GM19239 (cell line): ENCODE measurements at places on chromosomes 1 and 21.

DNA sequence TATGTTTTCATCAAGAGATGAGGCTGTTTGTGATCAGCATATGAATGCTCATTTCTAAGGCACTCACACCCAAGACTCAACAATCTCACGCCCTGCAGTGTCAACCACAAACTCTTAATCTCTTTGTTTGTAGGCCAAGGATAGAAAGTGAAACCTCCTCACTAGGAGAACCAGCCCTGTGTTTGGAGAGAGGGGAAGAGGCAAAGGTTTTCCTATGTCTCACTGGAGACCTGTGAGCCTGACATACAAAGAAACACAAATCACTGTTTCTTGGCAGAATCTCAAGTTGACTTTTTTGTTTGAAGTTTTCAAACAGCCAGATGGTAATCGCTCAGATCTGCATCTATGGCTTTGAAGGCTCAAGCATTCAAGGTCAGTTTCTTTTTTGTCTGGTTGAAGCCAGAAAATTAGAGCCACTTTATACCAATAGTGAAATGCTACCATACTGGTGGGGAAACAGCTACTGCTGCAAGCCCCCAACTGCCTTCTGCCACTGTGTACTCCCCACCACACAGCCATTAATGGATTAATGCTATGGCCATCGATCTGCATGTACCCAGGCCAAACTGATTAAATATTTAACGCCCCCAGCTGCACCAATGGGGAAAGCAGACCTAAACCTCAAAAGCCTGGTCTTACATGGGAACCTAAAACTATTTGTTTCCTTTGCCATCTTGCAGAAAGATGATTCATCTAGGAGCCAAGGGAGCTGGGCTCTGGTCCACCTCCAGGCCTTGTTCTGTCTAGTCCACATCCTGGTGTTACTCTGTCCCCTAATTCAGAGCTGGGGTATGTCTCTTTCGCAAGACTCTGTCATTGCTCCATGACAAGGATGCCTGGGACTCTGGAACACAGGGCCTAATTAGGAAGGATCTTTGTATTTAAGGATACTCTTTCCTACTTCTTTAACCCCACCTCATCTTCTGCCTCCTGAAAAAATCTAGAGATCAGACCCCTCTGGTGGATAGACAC lies 16.3 kb downstream of the PDZK1 start:
- DNase-seq: peak; percentile 73

DNA sequence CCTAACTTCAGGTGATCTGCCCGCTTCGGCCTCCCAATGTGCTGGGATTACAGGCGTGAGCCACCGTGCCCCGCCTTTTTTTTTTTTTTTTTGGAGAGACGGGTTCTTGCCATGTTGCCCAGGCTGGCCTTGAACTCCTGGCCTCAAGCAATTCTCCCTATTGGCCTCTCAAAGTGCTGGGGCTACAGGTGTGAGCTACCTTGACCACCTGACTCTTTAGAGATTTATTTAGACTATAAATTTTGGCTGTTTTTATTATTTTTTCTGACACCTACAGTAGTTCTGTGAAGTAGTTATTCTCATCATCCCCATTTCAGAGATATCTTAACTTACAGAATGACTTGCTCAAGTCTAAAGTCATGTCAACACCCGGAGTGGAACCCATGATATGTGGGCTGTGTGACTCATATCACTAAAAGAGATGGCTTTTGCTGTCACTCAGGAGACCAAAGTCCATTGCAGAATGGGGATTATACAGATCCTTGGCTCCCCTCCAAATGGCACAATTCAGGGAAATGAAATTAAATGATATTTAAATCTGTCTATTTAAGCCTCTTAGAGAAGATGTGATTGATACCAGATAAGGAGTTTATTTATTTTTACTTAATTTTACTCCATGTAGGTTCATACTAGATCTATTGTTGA lies 93.2 kb downstream of the CTH start:
- DNase-seq: peak; percentile 4

DNA sequence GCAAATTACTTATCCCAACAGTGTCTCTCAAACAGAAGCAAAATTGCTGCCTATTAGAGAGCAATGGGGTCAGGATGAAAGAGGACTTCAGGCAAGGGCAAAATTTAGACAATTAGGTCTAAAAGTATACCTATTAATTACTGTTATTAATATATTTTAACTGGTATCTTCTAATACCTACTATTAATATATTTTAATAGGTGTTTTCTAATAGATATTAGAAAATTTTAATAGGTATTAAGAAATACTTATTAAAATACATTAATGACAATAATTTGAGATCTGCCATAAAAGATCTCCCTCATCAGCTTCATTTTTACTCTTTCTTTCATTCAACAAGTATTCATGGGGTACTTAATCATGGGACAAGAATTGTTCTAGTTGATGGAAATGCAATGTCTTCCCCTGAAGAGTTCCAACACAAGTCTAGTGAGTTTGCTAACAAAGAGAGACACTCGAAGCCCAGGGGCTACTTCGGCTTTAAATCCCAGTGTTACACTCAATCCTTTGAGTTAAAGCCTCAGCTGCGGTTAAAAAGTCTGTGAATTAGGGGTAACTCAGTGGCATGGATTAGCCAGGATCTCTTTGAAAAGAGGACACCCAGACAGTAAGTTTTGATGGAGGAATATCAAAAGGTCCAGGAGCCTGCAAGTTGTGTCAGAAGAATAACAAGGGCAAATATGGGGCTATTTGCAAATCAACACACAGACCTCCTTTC lies 44.1 kb downstream of the STYXL2 start:
- DNase-seq: no peak

GRCh38 chr1:29180497-29181412 lies 945 bp downstream of the SRSF4 start:
- peak; percentile 19 for DNase-seq

DNA sequence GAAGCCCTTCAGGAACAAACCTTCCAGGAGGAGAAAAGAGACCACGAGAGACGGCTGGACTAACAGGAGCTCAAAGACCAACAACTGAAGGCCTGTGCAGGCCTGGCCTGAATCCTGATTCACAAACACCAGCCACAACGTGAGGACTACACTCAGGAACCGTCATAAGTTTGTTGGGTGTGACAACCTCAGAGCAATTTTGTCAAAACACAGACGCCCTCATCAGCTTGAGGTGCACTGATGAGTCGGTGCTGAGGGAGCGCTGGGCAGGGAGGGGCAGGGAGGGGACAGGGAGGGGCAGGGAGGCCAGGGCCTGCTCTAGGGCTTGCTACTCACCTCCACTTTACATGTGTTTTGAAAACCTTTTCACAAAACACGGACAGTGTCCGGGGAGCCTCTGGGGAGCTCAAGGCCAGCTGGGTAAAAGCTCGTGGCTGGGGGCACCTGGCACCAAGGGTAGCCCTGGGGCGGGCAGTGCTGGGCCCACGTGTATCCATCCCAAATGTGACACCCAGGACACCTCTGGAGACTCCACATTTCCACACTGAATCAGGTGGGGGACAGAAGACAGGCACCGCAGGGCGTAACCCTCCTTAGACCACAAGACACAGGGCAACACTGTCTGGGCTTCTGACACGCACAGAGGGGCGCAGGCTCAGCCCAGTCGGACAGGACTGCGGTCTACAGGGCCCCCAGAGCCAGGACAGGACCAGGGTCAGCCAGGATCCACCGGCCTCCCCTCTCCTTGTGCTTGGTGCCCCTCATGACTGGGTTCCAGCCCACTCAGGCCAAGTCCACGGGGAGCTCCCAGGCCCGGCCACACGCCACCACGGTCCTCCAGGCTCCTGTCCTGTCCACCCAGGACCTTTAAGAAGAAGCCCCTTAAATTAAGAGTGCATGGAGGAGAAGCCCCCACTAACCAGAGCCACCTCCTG lies 16.5 kb downstream of the LSS start:
- no peak for DNase-seq
